WTC11 (cell line): ENCODE measurements at places on chromosomes 3 and 15.
A peak's percentile ranks its signal among the peaks of the same experiment; 100 is the strongest.

GRCh38 chr15:91445695-91446228, 345.7 kb downstream of the SV2B start:
- DNase-seq, result no peak

DNA sequence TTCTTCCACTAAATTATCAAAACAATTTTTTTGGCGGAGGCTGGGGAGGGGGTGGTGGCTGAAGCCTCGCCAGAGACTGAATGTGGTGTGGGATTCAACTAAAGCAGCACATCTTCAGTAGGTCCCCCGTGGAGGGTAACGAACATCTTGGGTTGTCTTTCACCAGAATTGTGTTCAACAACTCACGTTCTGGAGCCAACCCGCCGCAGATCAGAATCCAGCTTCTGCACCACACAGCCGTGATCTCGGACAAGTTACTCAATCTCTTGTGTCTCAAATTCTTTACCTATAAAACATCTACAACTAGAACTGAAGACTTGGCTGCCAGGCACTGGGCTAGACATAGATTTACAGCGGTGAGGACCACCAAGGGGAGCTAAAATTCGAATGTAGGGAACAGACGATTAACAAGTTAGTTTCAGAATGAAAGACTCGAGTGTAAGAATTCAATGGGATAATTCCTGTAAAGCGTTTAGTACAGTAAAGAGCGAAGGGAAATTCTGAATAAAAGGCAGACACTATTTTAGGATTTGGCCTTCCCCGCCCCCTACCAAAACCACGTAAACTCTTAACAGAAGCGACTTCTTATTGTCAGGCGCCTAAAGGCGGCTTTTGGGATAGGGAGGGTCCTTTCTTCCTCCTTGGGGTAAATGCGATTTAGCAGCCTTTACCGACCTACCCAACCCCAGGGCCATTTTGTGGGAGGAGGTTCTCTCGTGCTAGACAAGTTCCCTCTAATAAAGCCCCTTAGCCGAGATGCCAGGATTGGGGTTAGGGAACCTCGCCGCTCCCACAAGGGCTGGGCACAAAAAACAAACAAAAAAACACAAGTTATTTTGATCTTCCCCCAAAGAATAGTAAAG, 697 bp upstream of the RAB5A start:
- no peak for DNase-seq

- DNase-seq, result no peak
Measured at GRCh38 chr3:45027441-45027840, 1.3 kb downstream of the CLEC3B start.

DNA sequence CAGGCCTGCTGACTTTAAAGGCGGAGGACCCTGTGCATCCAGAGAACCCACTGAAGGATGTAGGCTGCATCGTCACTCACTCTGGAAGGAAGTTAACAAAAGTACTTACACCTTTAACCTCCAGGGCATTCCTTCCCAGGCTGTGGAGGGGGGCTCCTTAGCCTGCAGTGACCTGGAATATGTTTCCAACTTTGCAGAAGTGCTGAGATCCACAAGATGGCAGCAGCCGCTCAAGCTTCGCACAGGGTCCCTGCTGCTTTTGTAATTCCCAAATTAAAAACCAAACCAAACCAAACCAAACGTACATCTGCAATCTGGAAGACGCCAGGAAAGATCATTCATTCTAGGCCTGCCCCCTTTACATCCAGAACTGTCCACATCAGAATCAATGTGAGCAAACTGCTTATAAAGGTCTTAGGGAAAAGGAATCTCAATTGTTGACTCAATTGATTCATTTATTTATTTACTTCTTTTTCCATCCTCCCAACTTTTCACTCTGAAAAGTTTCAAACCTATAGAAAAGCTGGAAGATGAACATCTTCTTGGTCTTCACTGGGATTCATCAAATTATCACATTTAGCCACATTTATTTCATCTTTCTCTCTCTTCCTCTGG, 70.5 kb upstream of the KLHL25 start:
- peak; percentile 76 for DNase-seq
